A172 (cell line): ENCODE measurements at places on chromosomes 7 and 10.

DNA sequence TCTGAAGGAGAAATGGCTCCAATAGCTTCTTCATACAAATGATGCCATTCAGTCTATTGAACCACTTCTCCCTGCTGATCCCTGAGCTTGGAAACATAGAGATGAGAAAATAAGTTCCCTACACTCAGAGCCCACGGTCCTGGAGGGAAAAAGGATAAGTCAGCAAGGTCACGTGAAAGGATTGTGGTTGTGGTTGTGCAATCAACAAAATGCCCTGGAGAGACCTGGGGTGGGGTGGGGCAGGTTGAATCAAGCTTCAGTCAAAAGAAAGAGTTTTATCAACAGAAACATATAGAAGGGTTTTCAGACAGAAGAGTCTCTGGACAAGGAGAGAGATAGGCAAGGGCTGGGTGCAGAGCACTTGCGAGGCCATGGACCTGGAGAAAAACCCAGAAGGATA, 30.1 kb downstream of the C10orf90 start:
- peak; percentile 32 for DNase-seq

DNA sequence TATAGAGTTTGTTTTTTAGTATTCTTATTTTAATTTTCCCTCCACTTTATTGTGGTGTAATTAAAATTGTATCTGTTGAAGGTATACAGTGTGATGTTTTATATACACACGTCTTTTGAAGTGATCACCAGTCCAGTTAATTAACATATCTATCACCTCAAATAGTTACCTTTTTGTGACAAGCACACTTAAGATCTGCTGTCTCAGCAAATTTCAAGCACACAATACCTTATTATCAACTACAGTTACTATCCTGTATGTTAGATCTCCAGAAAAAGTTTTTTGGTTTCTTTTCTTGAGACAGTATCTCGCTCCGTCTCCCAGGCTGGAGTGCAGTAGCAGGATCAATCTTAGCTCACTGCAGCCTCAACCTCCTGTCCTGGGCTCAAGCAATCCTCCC, 8.7 kb downstream of the WIPI2 start:
- DNase-seq = no peak

GRCh38 chr7:24578052-24578451, 4.8 kb downstream of the PALS2 start:
- DNase-seq = no peak

DNA sequence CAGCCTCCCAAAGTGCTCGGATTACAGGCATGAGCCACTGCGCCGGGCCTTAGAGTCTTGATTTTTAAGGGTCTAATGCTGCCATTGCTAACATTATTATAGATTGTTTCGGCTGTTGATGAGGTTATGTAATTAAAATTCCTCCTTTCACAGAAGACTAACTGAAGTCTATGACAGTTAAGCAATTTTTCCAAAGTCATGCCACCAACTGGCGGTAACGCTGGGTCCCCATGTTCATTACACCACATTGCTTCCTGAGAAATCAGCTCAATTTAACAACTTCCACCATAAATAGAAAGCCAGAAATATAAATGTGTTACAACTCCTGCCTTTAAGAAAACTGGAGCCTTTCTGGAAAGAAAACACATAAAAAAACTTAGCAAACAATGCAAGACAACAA, 3.5 kb downstream of the ERLIN1 start:
- no peak for DNase-seq

- DNase-seq = peak; percentile 69
Observed at GRCh38 chr7:79452032-79452494, 1.4 kb downstream of the MAGI2 start.

DNA sequence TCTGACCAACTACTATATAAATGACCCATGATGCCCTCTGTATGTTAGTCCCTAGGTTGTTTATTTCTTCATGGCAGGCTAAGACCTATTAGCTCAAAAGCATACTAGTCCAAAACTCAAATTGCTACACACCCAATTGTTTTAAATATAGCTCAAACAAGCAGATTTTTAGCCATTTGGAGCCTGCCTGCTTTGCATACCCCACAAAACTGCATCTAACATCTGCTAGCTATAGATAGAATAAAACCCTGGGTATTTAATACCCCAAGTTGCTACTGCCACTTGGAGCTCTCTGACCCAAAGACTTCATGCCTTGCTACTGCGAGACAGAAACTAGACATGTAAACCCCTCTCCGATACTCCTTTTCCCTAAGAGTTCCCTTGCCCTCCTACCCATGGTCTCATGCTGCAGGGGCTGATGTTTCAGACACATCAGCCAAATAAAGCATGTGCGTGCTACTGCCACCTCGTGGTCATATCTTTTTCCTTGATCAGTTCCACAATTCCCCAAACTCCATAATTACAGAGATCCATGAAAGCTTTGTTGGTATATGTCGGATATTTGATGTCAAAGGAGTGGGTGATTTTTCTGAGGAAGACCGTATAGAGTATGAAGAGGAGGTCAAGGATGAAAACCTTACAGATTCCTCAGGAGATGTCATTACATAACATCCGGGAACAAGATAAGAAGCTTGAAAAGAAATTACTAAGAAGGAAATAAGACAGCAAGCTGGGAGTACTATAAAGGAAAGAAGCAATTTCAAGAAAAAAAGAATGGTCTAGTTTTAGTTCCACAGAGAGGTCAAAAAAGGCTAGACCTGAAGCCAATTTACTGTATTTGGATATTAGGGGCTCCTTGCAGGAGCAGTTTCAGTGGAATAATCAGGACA, 386.6 kb downstream of the SH2D4B start:
- DNase-seq = peak; percentile 58

DNA sequence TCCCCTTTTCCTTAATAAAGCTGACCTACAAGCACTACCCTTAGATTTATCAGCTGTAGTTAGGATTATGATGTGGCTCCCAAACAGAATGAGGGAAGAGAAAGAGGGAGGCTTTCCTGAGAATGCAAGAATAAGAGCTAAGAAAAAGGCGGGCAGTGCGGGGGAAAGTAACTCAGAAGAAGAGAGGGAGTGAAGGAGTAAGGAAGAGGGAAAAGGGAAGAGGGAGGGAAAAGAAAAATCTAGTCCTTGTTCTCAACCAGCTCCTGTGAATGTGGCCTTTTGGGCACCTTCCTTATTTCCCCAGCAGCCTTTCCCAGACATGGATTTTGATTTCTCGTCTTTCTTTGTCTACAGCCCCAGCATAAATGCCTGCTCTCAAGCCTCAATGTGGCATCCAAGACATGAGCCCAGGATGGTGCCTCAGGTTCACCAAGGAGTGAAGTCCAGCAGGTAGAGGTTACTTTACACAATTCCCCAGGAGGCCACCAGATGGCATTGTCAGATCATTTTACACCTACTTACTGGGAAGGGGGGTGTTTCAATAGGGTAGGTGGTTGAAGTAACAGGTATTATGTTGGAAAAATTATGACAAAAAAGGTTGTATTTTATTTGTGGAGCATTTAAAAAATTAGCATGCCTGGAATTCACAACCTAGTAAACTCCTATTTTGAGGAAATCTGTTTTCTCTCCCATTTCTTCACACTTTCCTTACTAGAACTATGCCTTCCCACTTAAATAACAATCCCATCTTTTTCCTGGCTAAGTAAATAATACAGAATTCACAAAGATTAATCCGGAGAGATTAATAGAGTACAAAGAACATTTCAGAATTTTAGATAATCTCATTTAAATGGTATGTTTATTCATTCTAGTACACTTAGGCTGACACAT, 106.5 kb downstream of the HTR7 start:
- DNase-seq = peak; percentile 59

DNA sequence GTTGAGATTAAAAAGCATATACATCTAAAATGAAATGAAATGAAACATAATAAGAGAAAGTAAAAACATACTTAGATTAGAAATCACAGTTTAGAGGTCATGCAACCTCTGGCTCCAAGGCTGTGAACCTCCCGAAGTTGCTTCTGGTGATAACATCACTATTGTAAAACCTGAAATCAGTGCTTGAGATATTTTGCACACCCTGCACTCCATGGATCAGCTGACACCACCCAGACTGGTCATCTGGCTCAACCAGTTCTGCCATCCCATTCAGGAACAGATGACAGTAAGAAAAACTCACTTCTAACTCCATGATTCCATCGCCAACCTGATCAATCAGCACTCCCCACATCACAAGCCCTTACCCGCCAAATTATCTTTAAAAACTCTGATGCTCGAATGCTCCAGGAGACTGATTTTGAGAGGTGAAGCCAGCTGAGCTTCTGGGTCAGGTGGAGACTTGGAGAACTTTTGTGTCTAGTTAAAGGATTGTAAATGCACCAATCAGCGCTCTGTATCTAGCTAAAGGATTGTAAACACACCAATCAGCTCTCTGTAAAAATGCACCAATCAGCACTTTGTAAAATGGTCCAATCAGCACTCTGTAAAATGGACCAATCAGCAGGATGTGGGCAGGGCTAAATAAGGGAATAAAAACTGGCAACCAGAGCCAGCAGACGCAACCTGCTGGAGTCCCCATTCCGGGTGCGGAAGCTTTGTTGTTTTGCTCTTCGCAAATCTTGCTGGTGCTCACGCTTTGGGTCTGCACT, 162.6 kb upstream of the MAGI2 start:
- DNase-seq = no peak

DNA sequence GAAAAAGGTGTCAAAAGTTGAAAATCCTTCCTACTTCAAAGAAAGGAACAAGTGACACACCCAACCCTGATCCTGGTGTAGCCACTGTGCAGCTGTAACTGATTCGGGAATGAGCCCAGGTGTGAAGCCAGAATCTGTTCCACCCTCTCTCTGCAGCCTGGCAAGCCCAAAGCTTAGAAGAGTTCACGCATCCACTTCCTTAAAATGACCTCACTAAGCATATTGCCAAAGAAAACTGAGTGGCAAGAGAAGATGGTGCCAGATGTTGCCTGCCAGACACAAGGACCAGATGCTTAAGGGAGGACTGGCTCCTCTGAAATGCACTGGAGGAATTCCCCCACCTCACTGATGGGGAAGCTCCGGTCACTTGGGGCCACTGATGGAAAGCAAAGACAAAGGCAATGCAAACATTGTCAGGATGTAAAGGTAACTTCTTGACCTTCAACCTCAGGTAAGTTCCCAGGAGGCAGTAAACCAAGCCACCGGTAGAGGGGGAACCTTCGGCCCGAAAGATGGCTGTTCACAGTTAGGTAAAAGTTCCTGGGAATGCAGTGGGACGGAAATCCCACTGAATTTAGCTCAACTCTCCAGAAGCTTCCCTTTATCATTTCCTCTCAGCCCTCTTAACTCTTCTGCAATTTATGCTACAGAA, 554.9 kb downstream of the KCNMA1 start:
- no peak for DNase-seq

DNA sequence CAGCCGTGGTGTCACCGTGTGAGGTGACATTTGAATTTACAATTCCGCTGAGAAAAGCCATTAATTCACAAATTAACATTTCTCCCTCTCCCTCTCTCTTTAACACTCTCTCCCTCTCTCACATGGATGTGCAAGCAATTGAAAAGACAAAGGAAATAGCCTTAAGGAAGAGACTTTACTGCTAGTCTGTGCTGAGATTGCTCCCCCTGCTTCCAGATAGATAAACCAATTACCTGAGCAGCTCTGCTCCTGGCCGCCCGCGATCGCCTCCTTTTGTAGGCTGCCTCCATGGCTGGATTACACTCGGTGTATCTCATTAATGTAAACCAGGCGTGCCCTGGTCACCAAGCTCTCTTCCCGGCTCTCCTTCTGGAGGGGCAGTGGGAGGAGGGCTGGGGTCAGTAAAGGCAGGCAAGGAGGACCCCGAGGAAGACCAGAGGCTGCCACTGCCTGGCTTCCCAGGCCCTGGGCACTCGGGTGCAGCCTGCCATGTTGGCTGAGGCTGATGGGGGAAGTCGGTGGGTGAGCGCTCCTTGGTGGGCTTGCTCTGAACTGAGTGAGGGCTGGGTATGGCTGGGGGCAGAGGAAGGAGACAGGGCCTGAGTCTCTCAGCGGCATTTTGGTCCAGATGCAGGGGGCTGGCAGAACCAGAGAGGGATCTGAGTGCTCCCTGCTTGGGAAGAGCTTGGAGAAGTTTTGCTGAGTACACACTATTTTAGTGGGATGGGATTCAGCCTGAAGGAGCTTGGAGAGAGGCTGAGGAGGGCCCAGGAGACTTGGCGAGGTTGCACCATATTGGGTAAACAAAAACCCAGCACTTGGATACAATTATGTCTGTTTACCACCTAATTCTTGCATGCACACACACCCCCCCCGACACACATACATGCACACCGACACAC, 42.9 kb downstream of the PAX2 start:
- no peak for DNase-seq

DNA sequence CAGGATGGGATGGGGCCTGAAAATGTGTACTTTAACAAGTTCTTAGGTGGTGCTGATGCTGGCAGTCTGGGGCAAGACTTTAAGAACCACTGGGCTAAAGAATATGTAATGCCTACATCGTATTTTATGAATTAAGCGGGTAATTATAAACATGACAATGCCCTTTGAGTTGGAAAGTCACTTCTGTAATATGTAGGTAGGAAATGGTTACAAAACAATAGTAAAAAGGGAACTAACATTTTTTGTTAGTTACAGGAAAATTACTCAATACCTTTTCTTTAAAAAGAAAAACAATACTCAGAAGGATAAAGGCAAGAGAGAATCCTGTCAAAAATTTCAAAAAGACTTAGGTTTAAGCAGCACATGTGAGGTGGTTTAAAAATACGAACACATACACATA, 48.3 kb upstream of the STEAP4 start:
- no peak for DNase-seq

- no peak for DNase-seq
Observed at GRCh38 chr10:97058521-97058920, 127.2 kb downstream of the SLIT1 start.

GRCh38 chr10:19333631-19334030, 285.0 kb downstream of the MALRD1 start:
- no peak for DNase-seq

DNA sequence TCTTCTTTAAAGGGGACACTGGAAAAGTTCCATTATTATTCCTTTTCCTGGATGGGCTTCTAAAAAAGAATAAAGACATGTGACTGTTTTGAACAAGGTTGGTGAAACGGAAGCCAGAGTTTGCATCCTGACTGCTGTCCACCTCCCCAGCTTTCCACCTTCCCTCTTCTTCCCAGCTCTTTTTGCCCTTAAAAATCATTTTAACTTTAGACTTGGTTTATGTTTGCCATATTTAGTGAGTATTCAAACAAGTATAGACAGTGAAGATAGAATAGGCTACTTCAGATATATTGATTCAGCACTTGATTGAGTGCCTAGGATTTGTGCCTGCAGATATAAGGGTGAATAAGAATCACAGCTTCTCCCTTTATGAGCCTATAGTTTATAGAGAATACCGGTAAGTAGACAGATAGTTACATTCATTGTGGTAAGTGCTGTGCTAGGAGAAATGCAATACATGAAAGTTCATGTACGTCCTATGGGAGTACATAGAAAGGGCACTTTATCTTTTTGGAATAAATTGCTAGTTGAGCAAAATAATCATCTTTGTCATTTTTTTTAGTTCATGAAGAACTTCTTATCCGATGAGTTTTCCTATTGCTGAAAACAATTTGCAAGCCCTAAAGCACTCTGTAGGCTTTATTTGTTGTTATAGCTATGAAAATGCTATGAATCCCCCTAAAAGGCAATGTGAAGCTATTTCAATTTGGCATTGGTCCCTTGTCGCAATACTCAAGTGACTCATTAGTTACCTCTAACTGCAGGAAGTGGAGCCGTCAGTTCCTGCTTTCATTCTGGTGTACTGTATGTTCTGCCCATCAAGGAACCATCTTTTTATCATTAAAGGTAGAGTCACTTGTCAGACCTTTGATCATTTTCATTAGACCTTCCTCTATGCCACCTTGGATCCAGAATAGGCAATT, 57.2 kb upstream of the STRIP2 start:
- DNase-seq = peak; percentile 21
